Inflammatory macrophage treated with lipopolysaccharide for 1 hour (primary cell): ENCODE measurements at places on chromosomes 5 and 9.

DNA sequence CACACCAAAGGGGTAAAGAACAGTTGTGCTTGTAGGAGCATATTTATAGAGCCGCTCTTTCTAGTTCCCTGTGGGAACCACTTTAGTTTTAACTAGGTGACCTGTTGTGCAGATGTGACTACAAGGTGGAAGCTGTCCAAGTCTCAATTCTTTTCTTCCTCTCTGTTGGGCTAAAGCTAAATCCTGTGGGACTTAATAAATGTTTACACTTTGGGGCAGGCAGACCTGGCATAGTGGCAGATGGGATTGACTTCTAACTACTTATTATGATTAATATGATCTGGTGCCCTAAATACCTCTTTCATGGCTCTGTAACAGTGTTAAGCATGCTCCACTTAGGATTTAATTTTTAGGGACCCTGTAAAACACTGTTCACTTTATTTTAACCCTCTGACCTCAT lies 265.3 kb downstream of the KCTD16 start:
- no peak for DNase-seq

- DNase-seq: no peak
Measured at GRCh38 chr5:123244458-123244857, 155.4 kb downstream of the PRDM6 start.

DNA sequence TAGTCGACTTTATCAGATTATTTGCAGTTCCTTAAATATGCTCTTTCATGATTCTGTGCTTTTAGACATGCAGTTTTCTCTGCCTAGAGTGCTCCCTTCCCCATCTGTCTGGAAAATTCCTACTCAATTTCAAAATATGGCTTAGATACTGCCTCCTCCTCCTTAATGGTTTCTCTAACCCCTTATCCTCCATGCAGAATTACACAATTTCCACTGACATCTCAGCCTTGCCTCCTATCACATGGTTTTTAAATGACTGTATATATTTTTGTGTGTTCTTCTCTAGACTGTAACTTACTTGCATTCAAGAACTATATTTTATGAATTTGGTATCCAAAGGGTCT lies 85.2 kb downstream of the SLC44A1 start:
- peak; percentile 28 for DNase-seq

- no peak for DNase-seq
Measured at GRCh38 chr5:119345861-119346260, 10.0 kb upstream of the TNFAIP8 start.

DNA sequence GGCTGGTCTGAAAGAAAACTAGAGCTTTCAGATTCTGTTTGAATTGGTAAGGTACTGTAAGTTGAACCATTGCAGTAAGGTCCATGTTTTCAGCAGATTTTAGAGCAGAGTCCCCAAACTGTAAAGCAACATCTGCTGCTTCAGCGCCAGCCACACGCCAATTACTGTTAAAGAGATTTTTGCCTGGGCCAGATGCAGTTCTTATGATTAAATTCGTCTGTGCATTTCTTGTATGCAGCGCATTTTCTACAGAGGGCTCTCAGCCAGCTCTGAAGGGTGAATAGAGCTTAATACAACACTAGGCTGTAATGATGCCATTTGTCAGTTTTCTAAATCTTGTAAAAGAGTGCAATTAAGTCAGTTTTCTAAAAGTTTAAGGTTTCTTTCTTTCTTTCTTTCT lies 246.3 kb downstream of the COX7C start:
- DNase-seq: no peak

DNA sequence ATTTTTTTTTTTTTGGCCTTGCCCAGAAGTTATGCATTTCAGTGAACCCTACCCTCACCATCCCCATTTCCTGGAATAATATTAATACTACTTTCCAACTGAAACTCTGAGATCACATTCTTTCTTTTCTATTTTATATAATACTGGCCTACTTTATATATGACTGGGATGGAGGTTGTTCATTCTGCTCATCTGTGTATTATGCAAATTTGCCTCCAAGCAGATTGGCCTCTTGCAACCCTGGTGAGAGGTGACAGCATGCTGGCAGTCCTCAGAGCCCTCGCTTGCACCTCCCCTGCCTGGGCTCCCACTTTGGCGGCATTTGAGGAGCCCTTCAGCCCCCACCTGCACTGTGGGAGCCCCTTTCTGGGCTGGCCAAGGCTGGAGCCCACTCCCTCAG lies 35.4 kb downstream of the CDKN2A start:
- DNase-seq: no peak

DNA sequence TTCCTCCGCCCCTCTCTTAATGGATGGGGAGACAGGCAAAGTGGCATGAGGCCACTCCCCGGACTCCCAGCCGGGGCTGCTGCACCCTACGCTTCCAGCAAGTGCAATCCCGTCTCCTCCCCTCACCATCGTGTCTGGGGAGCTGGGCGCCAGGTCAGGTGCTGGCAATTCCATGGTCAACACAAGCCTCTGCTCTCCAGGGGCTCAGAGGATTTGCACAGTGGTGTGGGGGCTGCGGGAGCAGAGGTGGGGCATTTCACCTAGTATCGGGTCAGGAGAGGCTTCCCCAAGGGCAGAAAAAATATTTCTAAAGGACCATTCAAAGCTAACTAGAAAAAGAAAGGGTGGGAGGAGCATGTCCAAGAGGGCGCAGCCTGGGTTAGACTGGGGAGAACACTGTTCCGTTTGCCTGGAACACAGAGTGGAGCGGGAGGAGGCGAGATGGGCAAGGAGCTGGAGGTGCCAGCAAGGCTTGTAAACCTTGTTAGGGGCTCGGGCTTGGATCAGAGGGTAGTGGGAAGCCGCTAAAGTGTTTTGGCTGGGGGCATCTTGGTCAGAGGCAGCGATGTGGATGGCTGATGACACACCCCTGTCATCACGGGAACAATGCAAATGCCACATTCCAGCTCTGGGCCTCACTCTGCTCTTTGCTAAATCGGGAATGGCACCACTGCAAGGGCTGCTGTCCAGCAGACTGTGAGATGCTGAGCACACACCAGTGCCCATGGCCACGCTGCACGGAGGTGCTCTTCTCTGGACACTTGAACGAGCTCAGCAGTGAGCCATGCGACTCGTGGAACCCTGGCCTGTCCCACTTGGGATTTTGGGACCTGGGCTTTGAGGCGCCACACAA lies 191.7 kb downstream of the CDK5RAP2 start:
- DNase-seq: no peak

GRCh38 chr9:127815512-127816361 lies 13.1 kb downstream of the FPGS start:
- no peak for DNase-seq

DNA sequence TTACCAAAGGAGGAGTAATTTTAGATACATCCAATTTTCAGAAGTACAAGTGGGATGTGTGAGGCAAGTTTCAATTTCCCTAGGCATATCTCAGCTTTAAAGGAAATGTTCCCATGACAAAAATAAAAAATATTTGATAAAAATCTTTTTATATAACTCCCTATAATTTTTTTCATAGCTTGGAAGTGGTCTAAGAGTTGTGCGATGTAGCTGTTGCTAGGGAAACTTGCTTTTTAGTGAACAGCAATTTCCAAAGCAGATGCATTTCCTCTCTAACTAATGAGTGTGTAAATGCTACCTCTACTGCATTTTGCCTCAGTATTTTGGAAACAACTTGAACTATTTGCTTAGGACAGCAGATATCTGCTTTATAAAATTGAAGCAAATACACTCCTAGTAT lies 39.6 kb downstream of the MACIR start:
- no peak for DNase-seq

- DNase-seq: no peak
Measured at GRCh38 chr9:113578279-113578865, 114.8 kb downstream of the RGS3 start.

DNA sequence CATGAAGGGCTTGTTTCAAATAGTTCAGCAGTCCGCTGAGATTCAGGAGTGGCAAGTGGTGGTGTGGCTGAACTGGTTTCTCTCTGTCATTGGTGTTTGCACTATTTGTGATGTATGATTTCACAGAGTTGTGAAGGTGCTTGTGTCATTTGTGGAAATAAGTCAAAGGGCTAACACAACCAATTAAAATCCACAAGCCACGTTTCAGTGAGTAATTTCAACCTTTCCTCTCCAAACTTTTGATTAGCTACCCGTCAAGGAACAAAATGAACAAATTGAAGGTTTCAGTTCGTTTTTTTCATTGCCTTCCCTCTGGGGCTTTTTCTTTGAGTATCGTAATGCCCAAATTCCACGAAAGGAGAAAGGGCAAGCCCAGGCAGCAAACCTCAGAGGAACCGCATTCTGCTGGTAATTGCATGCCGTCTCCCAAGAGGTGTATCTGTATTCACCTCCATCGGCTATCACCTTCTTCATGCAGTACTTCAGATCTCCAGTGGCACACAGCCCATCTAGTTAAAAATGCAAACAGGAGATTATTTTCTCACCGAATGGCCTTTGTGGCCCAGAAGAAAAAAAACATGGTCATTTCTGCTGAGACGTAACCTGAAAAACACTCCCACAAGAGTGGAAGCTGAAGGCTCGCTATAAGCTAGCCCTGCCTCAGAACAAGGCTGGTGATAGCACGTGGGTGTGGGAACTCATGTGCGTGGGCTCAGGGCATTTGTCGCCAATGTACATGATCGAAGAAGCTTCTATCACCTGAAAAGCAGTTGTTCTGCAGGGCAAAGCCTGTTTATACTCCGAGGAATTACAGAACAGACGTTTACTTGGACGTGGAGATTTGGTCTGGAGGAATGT lies 197.1 kb downstream of the NR3C1 start:
- no peak for DNase-seq

- no peak for DNase-seq
Measured at GRCh38 chr9:75607521-75607920, 283.0 kb upstream of the PCSK5 start.

DNA sequence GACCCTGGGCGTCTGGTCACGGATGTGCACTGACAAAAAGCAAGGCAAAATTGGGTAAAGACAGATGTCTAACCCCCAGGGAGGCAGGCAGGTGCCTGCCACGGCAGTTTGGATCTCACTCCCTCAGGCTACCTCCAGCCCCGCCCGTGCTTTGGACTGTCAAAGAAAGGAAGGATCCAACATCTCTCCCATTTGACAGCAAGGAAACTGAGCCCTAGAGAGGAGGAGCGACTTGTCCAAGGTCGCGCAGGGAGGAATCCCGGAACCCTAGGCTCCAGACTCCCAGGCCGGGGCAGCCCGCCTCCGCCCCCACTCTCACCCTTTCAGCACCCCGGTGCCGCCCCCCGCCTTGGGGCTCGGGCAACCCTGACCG lies 376 bp downstream of the GOLGA1 start:
- no peak for DNase-seq

- no peak for DNase-seq
Measured at GRCh38 chr5:151388960-151389359, 41.6 kb upstream of the SLC36A2 start.

DNA sequence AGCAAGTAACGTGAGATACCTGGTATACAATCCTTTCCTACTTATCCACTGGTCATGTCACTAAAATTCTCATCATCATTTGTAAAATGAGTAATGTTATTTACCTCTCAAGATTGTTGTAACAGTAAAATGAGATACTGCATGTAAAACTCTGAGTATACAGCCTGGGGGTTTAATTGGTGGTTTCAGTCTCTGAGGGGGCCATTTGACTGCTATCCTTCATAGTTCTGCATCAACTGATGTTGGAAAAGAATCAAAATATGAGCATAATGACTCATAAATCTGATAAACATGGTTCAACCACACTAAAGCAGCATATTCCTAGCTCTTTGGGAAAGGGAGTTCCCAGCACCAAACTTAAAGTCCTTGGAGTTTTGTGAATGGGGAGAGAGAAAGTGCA lies 181.0 kb upstream of the GHR start:
- DNase-seq: no peak

- no peak for DNase-seq
Measured at GRCh38 chr5:143826951-143827444, 15.0 kb downstream of the HMHB1 start.

DNA sequence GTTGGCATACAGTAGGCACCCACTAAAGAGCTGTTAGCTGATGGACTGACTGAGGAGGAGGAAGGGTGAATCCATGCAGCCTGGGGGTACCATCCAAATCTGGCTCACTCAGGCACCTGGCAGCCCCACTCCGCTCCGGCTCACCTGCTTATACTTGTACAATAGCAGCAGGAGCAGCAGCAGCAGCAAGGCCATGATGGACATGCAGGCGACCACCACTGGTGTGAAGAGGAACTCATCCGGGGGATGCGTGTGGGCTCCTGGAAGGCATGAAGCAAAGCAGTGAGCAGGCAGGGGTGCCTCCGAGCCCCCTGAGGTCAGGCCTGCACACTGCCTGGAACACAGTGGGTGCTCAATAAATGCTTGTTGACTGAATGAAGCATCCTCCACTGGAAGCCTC lies 18.3 kb downstream of the CSF1R start:
- DNase-seq: no peak

GRCh38 chr9:107571148-107571547 lies 81.6 kb upstream of the KLF4 start:
- DNase-seq: no peak

- no peak for DNase-seq
Measured at GRCh38 chr5:10481241-10481935, 39.7 kb downstream of the ROPN1L start.

- DNase-seq: peak; percentile 59
Measured at GRCh38 chr9:33117796-33118195, 41.3 kb upstream of the SMU1 start.

GRCh38 chr9:130995086-130996011 lies 13.6 kb upstream of the LAMC3 start:
- DNase-seq: peak; percentile 40

GRCh38 chr9:98199388-98200033 lies 7.1 kb upstream of the CORO2A start:
- no peak for DNase-seq

DNA sequence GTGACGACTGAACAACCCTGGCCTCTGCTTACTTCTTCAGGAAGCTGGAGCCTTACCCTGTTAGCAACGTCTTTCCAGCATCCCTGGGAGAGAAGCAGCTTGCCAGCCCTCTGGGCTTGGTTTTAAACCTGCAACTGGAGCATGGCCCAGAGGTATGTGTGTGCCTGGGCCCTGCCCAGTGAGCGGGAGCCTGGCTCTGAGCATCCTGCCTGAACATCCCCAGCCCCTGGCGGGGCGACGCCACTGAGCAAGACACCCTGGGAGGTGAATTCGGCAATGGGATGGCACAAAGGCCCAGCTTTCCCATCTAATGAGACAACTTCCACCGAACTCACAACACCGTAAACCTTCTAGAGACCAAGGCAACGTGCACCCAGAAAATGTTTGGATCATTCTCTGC lies 23.6 kb downstream of the IRX4 start:
- no peak for DNase-seq

DNA sequence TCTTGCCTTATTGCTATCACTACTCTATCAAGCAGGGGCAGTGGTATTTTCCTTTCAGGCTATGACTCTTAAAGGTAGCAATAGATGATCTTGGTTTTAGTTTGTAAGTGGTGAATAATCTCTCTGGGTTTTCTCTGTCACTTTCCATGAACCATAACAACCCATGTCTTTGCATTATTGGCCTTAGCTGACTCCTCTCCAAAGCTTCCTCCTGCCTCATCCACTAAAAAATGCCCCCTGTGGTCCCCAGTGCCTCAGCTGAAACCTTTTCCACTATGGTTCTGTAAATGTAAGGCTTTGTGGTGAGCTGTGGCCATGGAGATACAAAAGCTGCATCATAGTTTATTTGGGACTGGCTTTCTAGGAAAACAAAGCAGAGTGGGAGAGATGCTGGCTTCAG lies 128.8 kb downstream of the GPBP1 start:
- no peak for DNase-seq
